Psoas muscle (tissue), 8 donors: ENCODE measurements at places on chromosomes 7 and 10. TPM values are rescaled to one million over a fixed set of nuclear protein-coding genes. Genes with fewer than 3 reads are reported as not detected.
A peak's percentile ranks its signal among the peaks of the same experiment; 100 is the strongest.

DNA sequence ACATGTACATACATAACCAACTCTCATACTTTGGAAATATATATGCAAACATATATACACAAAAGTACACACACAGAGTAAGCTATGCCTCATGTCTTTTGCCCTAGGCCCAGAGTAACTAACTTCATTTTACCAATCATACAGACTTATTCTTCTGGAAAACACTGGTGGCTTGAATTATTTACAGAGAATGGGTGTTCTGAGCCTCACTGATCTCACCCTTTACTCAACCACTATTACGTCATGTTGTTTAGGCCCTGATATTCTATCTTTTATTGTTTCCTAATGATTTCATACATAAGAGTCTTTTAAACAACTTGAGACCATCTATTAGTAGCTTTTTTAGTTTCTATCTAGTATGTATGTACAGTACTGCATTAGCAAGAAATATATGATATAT is 43.0 kb downstream of the ANK3 start:
- no peak overlapping the region for H3K27ac ChIP-seq
- H3K27me3 ChIP-seq: no peaks in the 10 kb centered on the region
- no peaks in the 10 kb centered on the region for H3K36me3 ChIP-seq
- DNase-seq: no peak

Gene PAPSS2
- 2.9 TPM for polyA plus RNA-seq

DNA sequence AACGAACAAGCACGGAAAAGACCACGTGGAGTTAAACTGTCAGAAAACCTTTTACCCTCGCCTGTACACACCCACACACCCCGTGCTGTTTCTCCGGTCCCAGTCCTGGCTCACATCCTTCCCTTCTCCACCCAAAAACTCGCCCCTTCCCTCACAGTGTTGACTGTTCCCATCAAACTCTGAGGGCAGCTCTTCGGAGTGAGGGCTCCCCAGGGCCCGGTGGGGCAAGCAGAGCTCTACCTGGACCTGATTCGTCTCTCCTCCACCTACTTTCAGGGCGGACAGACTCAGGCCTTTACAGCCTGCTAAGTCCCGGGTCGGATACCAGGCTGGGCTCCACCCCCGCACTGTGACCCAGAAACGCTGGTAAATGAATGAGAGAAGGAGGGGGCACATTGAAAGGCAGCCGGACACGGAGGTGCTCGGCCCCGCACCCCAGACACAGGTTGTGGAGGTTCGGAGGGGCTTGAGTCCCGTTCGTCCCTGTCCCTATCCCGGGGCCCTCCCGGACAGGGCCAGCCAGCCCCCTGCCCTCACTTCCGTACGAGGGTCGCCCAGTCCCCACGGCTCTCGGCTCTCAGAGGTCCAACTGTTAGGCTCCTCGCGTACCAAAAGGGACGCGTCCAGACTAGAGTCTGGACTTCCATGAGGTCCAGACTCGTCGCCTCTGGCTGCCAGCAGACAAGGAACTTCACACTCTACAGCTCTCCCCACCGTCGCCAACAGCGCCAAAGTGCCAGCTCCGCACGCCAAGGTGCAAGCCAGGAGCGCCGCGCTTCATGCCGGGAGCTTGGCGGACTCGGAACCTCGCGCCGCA is 31.7 kb upstream of the ASL start:
- peak overlapping the region; percentile 36 for H3K27ac ChIP-seq
- H3K4me1 ChIP-seq: no peaks in the 10 kb centered on the region
- H3K4me3 ChIP-seq: peak overlapping the region; percentile 77
- H3K36me3 ChIP-seq: no peaks in the 10 kb centered on the region
- DNase-seq: peak; percentile 50

DNA sequence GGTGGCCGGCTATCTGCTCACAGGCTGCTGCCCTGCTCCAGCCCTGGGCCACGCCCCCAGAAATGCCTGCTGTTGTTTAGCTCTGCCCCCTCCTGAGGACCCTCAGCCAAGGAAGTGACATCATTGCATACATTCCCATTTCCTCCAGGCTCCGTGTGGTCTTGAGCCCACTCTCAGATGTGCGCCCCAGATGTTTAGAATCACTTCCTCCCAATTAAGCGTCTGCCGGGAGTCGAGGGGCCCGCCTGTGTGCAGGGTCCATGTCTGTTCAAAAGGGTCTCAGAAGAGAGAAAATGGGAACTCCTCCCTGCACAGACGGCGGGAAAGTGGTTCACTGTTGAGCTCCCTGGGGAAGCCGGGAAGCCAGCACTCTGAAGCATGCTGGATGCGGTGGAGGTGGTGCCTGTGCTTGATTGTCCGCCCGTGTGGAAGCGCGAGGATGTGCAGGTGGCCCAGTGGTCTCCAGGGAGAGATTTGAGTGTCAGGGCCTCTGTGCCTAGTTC is 116.9 kb upstream of the PPIF start:
- no peaks in the 10 kb centered on the region for H3K27me3 ChIP-seq
- H3K4me3 ChIP-seq: no peak overlapping the region
- H3K4me1 ChIP-seq: no peaks in the 10 kb centered on the region
- H3K27ac ChIP-seq: no peak overlapping the region

DNA sequence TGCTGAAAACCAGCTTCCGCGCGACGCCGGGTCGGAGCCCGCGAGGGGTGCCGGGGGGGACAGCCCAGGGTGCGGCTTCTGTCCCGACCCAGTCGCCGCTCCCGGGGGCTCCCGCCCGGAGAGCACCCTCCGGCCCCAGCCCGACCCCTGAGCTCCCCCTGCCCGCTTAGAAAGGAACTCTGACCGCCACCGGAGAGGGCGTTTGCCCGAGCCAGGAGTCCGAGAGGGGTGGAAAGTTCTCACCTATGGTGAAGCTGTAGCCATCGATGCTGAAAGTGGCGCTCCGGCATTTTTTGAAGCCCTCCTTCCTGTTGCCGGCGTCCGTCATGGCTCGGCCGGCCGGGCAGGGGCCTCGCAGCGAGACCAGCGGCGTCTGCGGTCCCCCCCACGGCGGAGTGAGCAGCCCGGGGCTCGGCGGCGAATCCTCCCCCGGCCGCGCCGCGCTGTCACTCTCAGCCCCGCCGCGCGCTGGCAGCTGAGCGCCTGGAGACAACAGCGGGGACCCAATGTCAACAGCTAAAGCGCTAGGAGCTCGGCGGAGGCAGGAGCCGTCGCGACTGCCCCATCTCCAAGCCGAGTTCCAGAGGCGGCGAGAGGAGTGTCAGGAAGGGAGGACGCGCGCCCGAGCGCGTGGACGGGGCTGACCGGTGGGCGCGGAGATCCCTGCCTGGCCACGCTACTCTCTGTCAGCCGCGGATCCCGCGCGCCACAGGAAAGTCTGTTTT is 191.6 kb downstream of the LSM5 start:
- H3K27ac ChIP-seq: no peak overlapping the region
- no peaks in the 10 kb centered on the region for H3K4me1 ChIP-seq
- no peaks in the 10 kb centered on the region for H3K27me3 ChIP-seq
- H3K4me3 ChIP-seq: peak overlapping the region; percentile 57
- DNase-seq: no peak

DNA sequence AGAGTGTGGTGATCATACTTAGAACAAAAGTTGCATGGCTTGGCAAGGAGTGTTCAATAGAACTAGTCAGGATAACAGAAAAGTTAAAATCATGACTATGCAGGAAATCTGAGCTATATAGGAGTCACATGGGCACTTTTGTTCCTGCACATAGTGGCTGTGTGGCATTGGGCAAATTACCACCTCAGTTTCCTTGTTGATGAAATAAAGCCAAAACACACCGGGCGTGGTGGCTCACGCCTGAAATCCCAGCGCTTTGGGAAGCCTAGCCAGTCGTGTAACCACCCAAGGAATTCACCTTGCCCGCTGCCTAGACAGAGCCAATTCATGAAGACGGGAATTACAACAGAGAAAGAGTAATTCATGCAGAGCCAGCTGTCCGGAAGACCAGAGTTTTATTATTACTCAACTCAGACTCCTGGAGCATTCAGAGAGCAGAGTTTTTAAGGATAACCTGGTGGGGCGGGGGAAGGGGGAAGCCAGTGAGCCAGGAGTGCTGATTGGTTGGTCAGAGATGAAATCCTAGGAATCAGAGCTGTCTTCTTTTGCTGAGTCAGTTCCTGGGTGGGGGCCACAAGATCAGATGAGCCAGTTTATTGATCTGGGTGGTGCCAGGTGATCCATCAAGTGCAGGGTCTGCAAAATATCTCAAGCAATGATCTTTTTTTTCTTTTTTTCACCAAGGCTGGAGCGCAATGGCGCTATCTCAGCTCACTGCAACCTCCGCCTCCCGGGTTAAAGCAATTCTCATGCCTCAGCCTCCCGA is 6.4 kb upstream of the MKRN1 start:
- H3K4me3 ChIP-seq: no peak overlapping the region
- no peaks in the 10 kb centered on the region for H3K36me3 ChIP-seq
- no peaks in the 10 kb centered on the region for H3K27me3 ChIP-seq
- no peak for DNase-seq
- no peaks in the 10 kb centered on the region for H3K4me1 ChIP-seq
- H3K27ac ChIP-seq: no peak overlapping the region

- no peaks in the 10 kb centered on the region for H3K4me1 ChIP-seq
- no peak overlapping the region for H3K27ac ChIP-seq
- no peak for DNase-seq
- no peak overlapping the region for H3K4me3 ChIP-seq
- H3K27me3 ChIP-seq: no peaks in the 10 kb centered on the region
These were observed 22.0 kb upstream of the UBE3C start for GRCh38 chr7:157116762-157117161.

- H3K4me1 ChIP-seq: no peaks in the 10 kb centered on the region
- no peak overlapping the region for H3K27ac ChIP-seq
- no peaks in the 10 kb centered on the region for H3K36me3 ChIP-seq
- H3K4me3 ChIP-seq: no peak overlapping the region
These were observed 109.6 kb upstream of the SEM1 start for GRCh38 chr7:96819111-96819700.

DNA sequence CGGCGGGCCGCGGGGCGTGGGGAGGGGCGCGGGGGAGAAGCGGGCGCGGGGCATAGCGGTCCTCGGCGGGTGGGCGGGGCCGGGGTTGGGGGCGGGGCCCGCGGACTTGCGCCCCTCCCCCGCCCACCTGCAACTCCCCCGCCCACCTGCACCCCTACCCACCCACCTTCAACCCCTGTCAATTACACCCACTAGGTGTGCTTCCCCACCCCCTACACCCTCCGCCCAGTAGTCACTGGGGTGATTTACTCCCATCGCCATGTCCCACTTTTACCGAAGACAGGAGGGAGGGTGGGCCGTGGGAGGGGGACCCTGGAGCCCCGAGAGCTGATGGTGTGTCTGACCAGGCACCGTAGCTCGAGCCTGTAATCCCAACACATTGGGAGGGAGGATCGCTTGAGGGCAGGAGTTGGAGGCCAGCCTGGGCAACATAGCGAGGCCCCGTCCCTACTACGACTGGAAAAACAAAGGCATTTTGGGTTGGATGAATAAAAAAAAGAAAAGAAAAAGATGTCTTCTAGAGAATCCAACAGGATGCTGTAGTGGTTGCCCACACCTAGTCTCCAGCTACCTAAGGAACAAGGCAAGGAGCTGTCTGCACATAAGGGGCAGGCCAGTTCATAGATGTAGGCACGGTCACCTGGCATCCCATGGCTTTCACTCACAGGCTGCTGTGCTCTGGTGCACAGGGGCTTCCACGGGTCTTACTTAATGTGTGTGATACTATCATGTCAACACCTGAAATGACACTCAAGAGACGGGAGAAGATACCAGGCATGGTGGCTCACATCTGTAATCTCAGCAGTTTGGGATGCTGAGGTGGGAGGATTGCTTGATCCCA is 761 bp downstream of the KCTD7 start:
- no peaks in the 10 kb centered on the region for H3K27me3 ChIP-seq
- H3K36me3 ChIP-seq: no peaks in the 10 kb centered on the region
- peak overlapping the region; percentile 96 for H3K27ac ChIP-seq
- DNase-seq: no peak
- H3K4me3 ChIP-seq: peak overlapping the region; percentile 87

DNA sequence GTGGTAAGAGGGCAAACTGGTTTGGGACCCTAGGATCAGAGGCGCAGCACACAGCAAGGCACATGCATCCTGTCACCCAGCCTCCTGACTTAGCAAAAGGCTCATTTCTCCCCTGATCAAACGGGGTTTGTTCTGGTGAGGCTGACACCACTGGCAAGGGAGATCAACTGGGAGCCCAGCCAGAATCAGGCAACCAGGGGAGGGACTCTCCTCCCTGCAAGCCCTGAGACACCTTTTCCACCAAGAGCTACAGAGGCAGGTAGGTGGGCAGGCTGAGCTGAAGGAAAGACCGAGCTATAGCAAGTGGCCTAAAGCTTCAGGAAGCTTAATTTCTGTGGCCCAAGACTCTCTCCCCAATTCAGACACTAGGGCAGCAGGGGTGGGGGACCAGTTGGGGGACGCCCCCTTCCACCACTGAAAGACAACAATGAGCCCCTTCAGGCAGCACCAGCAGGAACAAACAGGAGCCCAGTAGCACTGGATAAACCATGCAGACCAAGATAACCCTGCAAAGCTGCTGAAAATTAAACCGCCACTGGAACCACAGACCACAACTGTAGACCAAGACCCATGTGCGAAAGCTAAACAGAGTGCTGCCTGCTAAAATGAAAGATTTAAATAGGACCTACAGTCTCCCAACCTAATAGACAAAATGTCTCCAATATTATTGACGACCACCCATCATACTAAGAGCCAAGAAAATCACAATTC is 27.1 kb upstream of the SAR1A start:
- H3K27me3 ChIP-seq: no peaks in the 10 kb centered on the region
- no peak for DNase-seq
- H3K4me3 ChIP-seq: no peak overlapping the region

Gene GCK
- 0.11 TPM for polyA plus RNA-seq

DNA sequence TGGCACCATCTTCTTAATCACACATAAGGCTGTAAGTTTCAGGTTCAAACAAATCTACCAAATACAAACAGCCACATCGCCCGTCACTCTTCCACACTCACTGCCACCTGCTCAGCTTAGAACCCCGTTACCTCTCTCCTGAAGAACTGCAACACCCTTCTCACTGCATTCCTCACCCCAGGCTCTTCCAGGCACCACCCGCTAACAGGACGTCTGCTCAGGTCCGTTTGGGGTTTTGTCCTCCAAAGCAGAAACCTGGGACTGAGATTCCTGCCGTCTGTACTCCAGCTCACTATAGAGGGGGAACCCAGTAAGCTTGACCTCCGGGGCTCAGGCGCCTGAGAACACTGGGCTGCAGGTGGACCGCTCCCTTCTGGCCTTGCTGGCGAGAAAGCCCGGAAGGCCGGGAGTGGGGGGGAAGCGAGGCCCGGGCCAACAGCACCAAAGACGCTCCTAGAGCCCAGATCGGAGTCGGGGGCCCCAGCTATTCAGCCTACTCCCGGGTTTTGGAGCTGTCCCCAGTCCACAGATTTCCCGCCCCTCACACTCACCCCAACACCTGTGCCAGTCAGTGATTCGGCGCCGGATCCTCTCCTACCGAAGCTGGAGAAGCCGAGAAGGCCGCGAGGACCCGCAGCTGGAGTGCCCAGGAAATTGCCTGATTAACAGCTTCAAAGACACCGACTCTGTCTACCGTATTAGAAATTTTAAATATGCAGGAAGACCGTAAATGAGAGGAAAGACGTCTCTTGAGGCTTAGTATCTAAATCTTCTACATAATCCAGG is at the start of gene AP3M1:
TSS of gene AP3M1 (minus strand) at position 625 of the 786 bp plus-strand sequence. CDS start 12,449 bp downstream, outside the sequence.
- peak; percentile 93 for DNase-seq
- peak within 1 kb of the TSS; percentile 96 for H3K27ac ChIP-seq
- H3K27me3 ChIP-seq: no peaks in the 10 kb centered on the region
- H3K36me3 ChIP-seq: peaks cover 30% of the 10 kb centered on the region
- peaks cover 40% of the 10 kb centered on the region for H3K4me1 ChIP-seq
- peak within 1 kb of the TSS; percentile 96 for H3K4me3 ChIP-seq
